ENCODE measurements at places on chromosomes 2 and 18.

- no peak for DNase-seq
Measured at GRCh38 chr2:3313781-3314375, 63.7 kb downstream of the EIPR1 start.

DNA sequence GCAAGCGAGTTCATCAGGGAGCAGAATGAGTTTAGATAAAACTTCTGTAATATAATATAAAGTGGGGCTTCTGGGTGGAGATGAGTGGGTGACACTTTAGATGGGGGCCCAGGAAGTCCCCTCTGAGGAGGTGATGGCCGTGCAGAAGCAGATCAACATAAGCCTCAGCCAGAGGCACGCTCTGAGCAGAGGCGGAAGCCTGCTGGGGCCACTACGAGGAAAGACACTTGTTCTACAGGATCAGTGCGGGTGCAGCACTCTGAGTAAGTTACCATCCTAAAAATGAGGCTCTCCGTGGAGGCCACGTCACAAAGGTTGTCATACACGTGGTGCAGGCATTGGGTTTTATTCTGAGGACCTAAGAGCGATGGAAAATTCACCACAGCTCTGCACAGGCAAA, 22.3 kb downstream of the TMEM18 start:
- no peak for DNase-seq

DNA sequence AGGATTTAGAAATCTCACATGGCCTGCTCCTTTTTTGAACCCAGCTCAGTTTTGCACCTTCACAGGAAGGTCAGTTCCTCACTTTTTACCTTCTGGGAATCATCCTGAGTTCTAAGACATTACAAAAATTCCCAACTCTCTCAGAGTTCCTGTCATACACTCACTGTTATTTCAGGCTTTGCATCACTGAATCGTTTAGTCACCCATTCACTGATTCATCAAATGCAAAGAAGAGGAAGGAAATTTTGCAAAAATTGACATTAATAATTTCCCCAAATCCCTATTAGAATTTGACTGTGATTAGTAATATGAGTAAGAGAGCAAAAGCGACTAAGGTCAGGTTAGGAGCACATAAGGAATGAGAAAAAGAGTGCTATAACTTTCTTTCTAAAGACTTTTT, 197.5 kb downstream of the PDE1A start:
- DNase-seq: no peak

- no peak for DNase-seq
Measured at GRCh38 chr2:189819297-189819704, 35.1 kb downstream of the PMS1 start.

GRCh38 chr2:36594849-36595248, 3.1 kb downstream of the FEZ2 start:
- DNase-seq: no peak

DNA sequence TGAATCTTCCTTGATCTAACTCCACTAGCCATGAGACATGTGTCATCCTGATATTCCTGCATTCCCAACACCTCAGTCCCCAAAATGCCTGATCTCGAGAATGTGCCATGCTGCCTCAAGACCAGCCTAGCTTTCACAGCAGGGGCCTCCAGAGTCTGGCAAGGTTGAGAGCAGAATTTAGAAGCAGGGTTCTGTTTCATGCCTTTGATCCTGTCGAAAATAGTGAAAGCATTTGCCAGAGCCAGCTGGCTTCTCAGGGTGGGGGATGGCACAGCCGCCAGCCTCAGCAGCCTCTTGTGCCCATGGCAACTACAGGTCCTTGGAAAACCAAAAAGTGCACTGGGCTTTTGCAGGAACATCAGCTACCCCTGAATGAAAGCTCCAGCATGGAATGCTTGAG, 143.5 kb downstream of the RTN4 start:
- no peak for DNase-seq

DNA sequence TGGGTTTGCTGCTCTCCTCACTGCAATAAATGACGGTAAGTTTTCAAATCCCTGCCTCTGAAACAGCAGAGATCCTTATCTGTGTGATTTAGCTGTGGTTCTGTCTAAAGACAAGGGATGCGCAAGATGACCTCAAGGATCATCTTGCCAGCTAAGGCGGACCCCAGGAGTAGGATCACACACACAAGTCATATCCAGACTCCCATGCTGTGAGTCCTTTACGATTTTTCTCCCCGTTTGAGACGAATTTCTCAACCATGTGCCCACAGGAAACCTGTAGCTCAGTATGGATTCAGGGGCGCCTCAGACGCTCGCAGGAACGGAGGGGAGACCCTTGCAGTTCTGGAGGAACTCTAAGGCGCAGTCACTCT, 11.1 kb upstream of the DCTN1 start:
- DNase-seq: no peak

- DNase-seq: no peak
Measured at GRCh38 chr18:37409878-37410277, 155.7 kb downstream of the CELF4 start.

- no peak for DNase-seq
Measured at GRCh38 chr2:156489195-156489594, 53.0 kb downstream of the GPD2 start.

Data from CD4-positive, alpha-beta T cell treated with Interleukin-17A for 4 hours (primary cell).